ENCODE measurements at places on chromosomes 2 and 18.

DNA sequence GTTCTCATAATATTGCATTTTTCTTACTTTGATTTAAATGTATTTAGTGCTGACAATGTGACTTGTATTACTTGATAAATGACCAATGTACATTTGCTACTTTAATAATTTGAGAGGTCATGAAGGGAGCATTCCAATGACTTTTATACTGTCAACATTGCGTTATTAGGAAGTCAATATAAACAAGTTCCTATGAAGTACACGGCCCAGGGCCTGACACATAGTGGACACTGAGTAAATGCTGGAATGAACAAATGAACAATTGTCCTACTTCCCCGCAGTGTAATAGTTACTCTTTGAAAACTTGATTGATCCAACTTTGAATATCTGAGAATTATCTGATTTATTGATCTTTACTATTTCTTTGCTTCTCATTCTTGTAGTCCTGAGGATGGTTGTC is 47.3 kb downstream of the PKP4 start:
- DNase-seq, result no peak

- DNase-seq, result no peak
These were observed 75.6 kb downstream of the MAP4K4 start for GRCh38 chr2:101773137-101773536.

GRCh38 chr2:239990966-239991365 is 34.2 kb downstream of the NDUFA10 start:
- no peak for DNase-seq

GRCh38 chr2:119723186-119723585 is 36.5 kb upstream of the PTPN4 start:
- no peak for DNase-seq

- DNase-seq, result no peak
These were observed 243.1 kb upstream of the FANCL start for GRCh38 chr2:58484221-58484620.

DNA sequence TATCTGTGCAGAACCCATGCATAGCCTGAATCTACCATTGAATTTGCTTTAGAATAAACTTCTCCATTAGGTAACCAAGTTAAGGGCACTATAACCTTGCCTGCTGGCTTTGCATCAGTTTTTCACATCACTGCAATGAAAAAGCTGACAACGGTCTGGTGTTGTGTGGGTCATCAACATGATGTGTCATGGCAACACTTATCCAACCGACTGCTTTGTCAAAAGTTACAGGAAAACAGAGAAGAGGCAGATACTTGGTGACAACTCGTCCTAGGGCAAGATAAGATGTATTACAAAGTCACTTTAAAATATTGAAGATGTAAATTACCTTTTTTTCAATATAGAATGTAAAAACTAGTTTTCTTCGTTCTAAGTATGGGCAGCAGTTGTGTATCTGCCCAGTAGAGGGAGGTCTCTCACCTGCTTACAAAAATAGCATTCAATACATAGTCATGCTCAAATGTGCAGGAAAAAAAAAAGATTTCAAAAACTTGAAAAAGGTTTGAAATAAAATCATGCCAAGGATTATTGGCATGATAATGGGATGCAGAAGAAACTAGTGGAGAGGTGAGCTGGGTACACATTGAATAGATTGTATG is 96.3 kb downstream of the EVA1A start:
- no peak for DNase-seq

DNA sequence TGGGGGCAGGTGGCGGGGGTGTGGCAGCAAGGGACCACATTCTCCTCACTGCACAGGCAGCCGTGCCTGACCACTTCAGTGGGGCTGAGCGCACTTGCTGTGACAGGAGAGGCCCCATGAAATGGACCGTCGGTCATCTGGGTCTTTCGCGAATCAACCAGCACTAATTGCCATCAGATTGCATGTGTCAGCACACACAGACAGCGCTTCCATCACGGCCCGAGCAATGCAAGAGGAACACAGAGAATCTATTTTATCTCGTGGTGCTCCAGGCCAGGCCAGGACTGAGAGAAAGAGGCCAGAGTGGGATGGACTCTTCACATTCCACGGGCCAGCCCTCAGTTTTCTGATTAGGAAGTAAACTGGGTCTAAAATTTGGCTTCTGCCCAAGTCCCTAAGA is 87.0 kb downstream of the EIPR1 start:
- no peak for DNase-seq

DNA sequence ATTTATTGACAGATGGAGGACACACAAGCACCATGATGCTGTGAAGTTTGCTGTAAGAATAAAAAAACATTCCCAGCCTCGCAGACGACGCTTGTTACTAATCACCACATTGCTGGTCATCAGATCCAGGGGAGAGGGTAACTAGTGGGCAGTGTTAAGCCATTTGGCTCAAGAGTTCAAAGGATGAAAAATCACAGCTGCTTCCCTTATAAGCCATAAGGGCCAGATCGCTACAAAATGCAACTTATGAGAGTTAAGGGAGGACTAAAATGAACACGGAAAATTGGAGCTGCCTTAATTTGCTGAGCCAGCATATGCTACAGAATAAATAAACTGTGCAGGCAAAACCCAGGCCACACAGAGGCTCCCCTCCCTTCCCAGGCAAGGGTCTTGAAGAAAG is 522.6 kb downstream of the TDRD15 start:
- no peak for DNase-seq

DNA sequence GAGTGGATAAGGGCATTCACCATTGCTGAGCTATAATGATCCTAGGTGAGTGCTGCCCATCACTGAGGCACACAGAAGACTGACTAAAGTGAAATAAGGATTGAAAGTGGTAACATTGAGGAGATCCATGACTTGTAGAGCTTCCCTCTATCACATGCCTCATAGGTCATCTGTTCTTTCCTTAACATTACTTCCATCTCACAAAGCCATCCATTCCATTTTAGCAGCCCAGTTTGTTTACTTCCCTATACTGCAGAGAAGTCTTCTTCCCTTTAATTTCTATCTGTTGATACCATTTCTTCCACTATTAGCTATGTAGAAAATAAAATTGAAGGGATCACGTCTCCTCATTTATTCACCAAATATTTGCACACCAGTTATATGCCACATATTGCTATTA is 32.1 kb downstream of the ME2 start:
- no peak for DNase-seq

DNA sequence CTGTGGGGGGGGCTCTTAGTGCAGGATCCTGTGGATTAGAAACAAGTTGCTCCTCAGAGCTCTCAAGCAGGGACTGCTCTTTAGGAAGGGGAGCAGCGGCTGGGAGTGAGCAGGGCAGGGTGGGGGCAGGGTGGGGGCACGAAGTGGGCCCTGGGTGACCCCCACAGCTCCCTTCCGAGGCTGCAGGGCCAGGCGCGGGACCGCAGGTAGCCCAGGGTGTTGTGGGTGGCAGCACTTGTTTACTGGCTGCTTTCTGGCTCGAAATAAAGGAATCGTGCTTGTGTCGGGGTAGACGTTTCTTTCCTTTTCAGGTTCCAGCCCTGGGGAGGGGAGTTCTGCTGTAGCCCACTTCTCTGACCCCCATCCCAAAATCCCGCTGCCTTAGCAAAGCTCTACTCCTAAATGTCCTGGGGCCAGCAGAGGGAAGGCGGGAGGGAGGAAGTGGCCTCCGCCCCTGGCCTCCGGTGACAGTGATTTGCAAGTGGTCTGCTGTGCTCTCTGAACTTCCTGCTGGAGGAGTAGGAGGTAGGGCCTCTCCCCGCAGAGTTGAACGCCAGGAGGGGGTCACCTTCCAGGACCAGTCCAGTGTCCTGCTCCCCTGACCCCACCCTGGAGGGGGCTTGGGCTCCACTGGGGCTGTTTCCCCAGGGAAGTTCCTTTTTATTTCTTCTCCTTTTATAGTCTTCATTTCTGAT is 8.3 kb downstream of the NEU4 start:
- peak; percentile 57 for DNase-seq

DNA sequence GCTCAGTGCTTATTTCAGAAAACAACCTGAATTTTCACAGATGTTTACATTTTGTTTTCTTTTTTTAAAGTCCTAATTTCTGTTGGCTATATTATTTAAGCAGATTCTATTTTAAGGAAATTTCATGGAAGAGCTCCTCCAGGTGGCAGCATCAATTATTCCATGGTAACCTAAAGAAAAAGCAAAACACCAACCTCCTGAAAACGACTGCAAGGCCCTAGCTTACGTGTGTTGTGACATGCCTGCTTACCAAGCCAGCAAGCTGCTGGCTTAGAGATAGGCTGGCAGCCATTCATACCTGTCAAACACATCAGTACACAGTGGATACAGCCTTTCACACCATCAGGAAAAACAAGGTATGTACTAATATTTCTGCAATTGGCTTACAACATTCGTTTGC is 64.9 kb downstream of the LPIN2 start:
- DNase-seq, result no peak

GRCh38 chr2:207995887-207996286 is 29.4 kb downstream of the PLEKHM3 start:
- no peak for DNase-seq

GRCh38 chr2:96207774-96208142 is 869 bp downstream of the STARD7 start:
- DNase-seq, result no peak

DNA sequence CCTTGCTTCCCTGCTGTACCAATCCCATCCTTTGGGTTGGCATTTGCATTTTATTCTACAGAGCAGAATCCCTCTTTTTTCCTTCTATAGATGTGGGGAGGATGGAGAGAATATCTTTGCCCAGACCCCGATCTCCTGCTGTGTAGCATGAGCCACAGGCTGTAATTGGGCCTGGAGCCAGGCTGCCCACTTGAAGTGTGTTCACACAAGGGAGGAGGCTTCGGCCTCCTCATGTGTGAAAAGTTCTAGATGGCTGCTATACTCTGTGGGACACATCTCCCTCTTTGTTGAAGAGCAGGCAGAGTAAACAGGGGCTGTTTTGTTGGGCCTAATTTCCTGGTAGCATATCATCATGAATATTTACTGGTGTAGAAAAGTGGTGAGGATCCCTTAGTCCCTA is 126.3 kb downstream of the XRCC5 start:
- no peak for DNase-seq

GRCh38 chr2:221671515-221671914 is 99.4 kb upstream of the EPHA4 start:
- DNase-seq, result no peak

GRCh38 chr2:141142025-141142424 is 988.8 kb downstream of the LRP1B start:
- DNase-seq, result no peak

DNA sequence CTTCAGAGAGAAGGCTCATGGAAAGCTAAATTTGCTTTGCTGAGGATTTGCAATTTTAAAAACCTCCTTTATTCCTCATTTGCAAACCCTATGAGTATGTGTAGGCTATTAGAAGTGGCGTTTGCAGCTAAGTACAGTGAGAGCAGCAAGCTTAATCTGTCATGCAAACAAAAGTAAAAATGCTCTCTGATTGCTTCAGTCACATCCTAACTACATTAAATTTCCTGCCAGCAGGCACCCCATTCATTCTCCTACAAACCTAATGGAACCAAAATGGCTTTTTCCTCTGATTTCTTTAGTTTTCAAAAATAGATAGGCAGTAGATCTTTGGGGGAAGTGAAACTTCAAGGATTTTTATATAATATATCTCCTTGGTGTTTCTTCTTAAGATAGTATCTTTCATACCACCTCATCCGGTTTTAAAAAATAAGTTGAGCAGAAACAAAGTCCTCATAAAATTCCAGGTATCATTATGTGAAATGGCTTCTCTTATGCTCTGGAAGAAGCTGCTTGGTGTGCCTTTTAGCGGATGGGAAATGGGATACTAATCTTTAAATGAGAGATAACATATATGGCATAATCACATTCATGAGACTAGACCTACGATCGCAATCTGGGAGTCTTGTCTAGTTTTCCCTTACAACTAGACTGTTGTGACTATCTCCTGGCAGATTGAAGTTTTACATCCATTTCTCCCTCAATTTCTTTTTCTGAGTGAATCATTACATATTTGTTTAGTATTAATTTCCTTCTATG is 49.1 kb downstream of the CLIP4 start:
- DNase-seq, result no peak

DNA sequence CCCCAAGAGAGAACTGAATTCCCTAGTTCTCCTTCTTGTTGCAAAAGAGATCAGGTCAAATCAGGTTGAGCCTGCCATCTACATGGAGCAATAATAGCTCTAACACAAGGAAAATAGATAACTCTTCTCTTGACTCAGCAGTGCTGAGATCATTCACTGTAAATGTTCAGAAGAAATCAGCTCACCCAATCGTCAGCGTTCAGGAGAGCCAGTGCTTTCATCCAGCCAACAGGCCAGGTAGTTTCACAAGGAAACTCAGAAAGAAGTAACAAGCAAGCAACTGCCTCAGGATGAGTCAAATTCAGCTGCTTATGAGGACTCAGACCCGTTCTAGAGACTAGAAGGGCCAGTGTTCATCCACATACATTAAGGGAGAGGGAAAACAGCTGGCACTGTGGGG is 5.9 kb downstream of the LMAN2L start:
- DNase-seq, result no peak

GRCh38 chr2:187581125-187581896 is 27.1 kb upstream of the TFPI start:
- DNase-seq, result no peak

- DNase-seq, result no peak
These were observed 149.6 kb downstream of the MBP start for GRCh38 chr18:76982841-76983583.

GRCh38 chr2:70043252-70043875 is 43.9 kb upstream of the PCBP1 start:
- no peak for DNase-seq

DNA sequence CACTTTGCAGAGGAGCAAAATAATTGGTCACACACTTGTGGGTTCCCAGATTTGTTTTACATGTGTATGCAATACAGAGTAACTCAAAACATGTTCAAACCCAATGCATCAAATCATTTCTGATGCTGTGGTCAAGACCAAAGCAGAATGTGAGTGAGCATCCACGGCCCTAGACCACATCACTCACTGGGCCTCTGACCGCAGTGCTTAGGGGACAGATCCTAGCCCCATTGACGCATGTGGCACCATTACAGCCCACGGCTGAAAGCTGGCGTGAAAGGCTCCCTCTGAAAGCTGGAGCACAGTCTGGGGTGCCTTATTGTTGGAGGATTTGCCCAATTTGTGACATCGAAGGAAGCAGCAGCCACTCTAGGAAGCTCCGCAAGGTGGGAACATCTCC is 498.8 kb upstream of the TCF4 start:
- DNase-seq, result no peak

- DNase-seq, result no peak
These were observed 519.9 kb downstream of the RNF144A start for GRCh38 chr2:7437141-7437540.

- DNase-seq, result peak; percentile 97
These were observed 5.5 kb upstream of the ID2 start for GRCh38 chr2:8676191-8676920.

- DNase-seq, result no peak
These were observed 138.9 kb downstream of the MEIS1 start for GRCh38 chr2:66573821-66574233.

GRCh38 chr2:38218591-38218991 is 142.6 kb upstream of the CYP1B1 start:
- no peak for DNase-seq

DNA sequence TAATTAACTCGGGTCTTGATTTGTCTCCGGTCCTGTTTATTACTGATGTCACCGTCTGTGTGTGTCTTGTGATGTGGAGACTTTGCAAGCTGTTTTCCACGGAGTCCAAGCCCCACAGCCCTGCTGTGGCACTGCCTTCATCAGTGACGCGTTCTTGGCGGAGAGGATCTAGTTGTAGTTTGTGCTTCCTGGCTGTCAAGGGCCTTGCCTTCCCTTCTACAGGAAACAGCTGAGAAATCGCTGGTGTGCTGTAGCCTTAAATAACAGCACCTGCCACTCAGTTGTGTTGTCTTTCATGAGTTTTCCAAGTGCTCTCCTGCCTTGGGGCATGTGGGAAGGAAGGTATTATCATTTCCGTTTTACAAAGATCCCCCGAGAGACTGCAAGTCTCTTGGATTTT is 26.3 kb downstream of the CTIF start:
- DNase-seq, result no peak

All from right atrium auricular region (tissue), 2 donors.